Upper lobe of left lung (tissue), 6 donors: ENCODE measurements at places on chromosomes 7 and 10.

- no peaks in the 10 kb centered on the region for H3K27me3 ChIP-seq
- H3K4me1 ChIP-seq: peaks cover 8% of the 10 kb centered on the region
- H3K4me3 ChIP-seq: no peak overlapping the region
- no peaks in the 10 kb centered on the region for H3K36me3 ChIP-seq
Observed at GRCh38 chr10:35442028-35442427, 105.7 kb downstream of the CCNY start.

GRCh38 chr7:14960721-14961120 lies 58.2 kb upstream of the DGKB start:
- no peak for DNase-seq
- H3K27me3 ChIP-seq: no peaks in the 10 kb centered on the region
- no peak overlapping the region for H3K27ac ChIP-seq
- no peak overlapping the region for H3K4me3 ChIP-seq
- H3K4me1 ChIP-seq: no peaks in the 10 kb centered on the region

DNA sequence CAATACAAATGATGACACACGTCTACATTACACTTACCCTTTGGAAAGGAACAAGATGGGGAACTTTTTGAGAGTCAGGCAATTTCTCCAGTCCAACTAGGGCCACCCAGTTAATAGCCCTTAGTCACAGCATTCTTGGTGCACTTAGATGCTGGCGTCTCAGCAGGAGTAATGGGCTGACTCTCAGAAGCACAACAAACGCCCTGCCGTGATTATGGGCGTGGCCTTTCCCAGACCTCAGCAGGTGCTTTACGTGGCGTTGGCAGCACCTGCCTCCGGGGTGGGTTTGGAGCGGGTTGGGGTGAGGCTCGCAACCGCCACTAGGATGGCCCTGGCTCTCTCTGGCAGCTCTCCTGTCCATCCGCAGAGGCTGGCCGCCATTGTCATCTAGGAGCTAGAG lies 147.6 kb upstream of the SHH start:
- H3K4me1 ChIP-seq: no peaks in the 10 kb centered on the region
- no peaks in the 10 kb centered on the region for H3K36me3 ChIP-seq
- H3K27ac ChIP-seq: no peak overlapping the region
- DNase-seq: no peak

GRCh38 chr7:7256731-7257274 lies 74.5 kb downstream of the C1GALT1 start:
- no peak for DNase-seq
- H3K27ac ChIP-seq: peak overlapping the region; percentile 80
- H3K4me3 ChIP-seq: no peak overlapping the region
- peaks cover 13% of the 10 kb centered on the region for H3K4me1 ChIP-seq
- H3K27me3 ChIP-seq: no peaks in the 10 kb centered on the region

- H3K27ac ChIP-seq: no peak overlapping the region
- no peaks in the 10 kb centered on the region for H3K27me3 ChIP-seq
- H3K4me3 ChIP-seq: no peak overlapping the region
- peaks cover 7% of the 10 kb centered on the region for H3K4me1 ChIP-seq
- no peak for DNase-seq
- no peaks in the 10 kb centered on the region for H3K36me3 ChIP-seq
Observed at GRCh38 chr7:142856565-142857245, 1.8 kb downstream of the EPHB6 start.

GRCh38 chr10:97109547-97109946 lies 76.2 kb downstream of the SLIT1 start:
- no peaks in the 10 kb centered on the region for H3K36me3 ChIP-seq
- no peaks in the 10 kb centered on the region for H3K4me1 ChIP-seq
- no peak overlapping the region for H3K27ac ChIP-seq
- H3K4me3 ChIP-seq: no peak overlapping the region

- no peaks in the 10 kb centered on the region for H3K27me3 ChIP-seq
- DNase-seq: no peak
- no peak overlapping the region for H3K4me3 ChIP-seq
Observed at GRCh38 chr10:80580638-80581468, 43.2 kb downstream of the SH2D4B start.

GRCh38 chr7:150737265-150738055 lies at the start of gene GIMAP5:
Gene GIMAP5, plus strand, starts transcription at chr7:150737418. Its CDS starts 3,467 bp downstream, at chr7:150740885.
- H3K27ac ChIP-seq: peak within 1 kb of the TSS; percentile 82
- H3K4me1 ChIP-seq: peaks cover 2% of the 10 kb centered on the region
- DNase-seq: no peak

DNA sequence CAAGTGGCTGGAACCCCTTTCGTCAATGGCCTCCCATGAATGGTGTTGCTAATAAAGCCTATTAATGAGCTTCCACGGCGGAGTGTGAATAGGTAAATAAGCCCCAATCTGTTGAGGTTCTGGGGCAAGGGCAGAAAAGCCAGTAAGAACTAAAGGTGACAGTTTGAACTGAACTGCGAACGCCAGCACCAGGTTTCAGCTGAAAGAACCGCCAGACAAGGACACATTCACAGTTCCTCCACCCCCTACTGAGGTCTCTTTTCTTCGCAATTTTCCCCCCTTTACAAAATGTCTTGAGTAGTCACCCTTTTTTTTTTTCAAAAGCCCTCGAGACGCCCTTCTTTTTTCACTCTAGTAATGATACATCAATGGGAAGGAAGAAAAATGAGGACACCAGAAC lies 2.4 kb upstream of the FGFR2 start:
- H3K27me3 ChIP-seq: no peaks in the 10 kb centered on the region
- DNase-seq: no peak
- H3K4me1 ChIP-seq: peaks cover 9% of the 10 kb centered on the region
- no peaks in the 10 kb centered on the region for H3K36me3 ChIP-seq
- H3K27ac ChIP-seq: no peak overlapping the region

- no peak for DNase-seq
- peak overlapping the region; percentile 96 for H3K27ac ChIP-seq
- peaks cover 45% of the 10 kb centered on the region for H3K36me3 ChIP-seq
Observed at GRCh38 chr10:73773152-73773879, 8.5 kb upstream of the CHCHD1 start.

DNA sequence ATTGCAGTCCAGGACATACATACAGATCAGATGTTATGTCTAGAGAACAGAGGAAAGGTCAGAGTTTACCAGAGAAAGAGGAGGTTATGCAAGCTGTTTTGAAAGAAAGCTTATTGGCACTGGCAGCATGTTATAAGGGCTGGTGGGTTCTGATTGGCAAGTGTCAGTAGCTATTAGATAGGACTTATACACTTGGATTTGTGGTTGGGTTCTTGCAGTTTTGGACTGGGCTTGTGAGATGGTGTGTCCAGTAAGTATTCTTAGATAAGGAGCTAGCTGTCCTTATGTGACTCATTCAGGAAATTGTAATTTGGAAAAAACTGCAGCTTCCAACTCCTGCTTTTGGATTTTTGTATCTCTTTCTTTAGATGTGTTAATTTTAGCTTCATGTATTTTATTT lies 130.7 kb upstream of the NAMPT start:
- H3K27ac ChIP-seq: no peak overlapping the region
- no peak for DNase-seq
- H3K36me3 ChIP-seq: no peaks in the 10 kb centered on the region
- no peak overlapping the region for H3K4me3 ChIP-seq
- H3K4me1 ChIP-seq: peaks cover 29% of the 10 kb centered on the region

GRCh38 chr10:89283936-89284475 lies 17.8 kb upstream of the IFIT2 start:
- DNase-seq: no peak
- H3K4me3 ChIP-seq: peak overlapping the region; percentile 20
- no peaks in the 10 kb centered on the region for H3K27me3 ChIP-seq
- no peaks in the 10 kb centered on the region for H3K36me3 ChIP-seq

- H3K27me3 ChIP-seq: no peaks in the 10 kb centered on the region
- no peak for DNase-seq
- no peak overlapping the region for H3K27ac ChIP-seq
- no peaks in the 10 kb centered on the region for H3K36me3 ChIP-seq
Observed at GRCh38 chr7:139430443-139430842, 53.0 kb downstream of the KLRG2 start.

- H3K27ac ChIP-seq: no peak overlapping the region
- no peak for DNase-seq
- no peaks in the 10 kb centered on the region for H3K27me3 ChIP-seq
- no peaks in the 10 kb centered on the region for H3K36me3 ChIP-seq
- H3K4me3 ChIP-seq: no peak overlapping the region
Observed at GRCh38 chr7:123398921-123399320, 135.5 kb downstream of the IQUB start.

- H3K27ac ChIP-seq: no peak overlapping the region
- no peaks in the 10 kb centered on the region for H3K27me3 ChIP-seq
- no peak overlapping the region for H3K4me3 ChIP-seq
- no peaks in the 10 kb centered on the region for H3K36me3 ChIP-seq
- H3K4me1 ChIP-seq: no peaks in the 10 kb centered on the region
Observed at GRCh38 chr10:10956681-10957542, 60.8 kb upstream of the CELF2 start.

- no peak for DNase-seq
- H3K27ac ChIP-seq: no peak overlapping the region
- H3K4me1 ChIP-seq: no peaks in the 10 kb centered on the region
- H3K4me3 ChIP-seq: no peak overlapping the region
- H3K27me3 ChIP-seq: no peaks in the 10 kb centered on the region
Observed at GRCh38 chr10:96972264-96972663, 140.2 kb downstream of the LCOR start.

GRCh38 chr10:15419279-15419874 lies 48.3 kb upstream of the FAM171A1 start:
- DNase-seq: no peak
- H3K4me3 ChIP-seq: no peak overlapping the region
- no peaks in the 10 kb centered on the region for H3K36me3 ChIP-seq
- H3K27ac ChIP-seq: no peak overlapping the region
- no peaks in the 10 kb centered on the region for H3K4me1 ChIP-seq
